ENCODE measurements at places on chromosomes 13 and 19.

- DNase-seq, result no peak
These were observed 26.0 kb upstream of the GARRE1 start for GRCh38 chr19:34228347-34228746.

DNA sequence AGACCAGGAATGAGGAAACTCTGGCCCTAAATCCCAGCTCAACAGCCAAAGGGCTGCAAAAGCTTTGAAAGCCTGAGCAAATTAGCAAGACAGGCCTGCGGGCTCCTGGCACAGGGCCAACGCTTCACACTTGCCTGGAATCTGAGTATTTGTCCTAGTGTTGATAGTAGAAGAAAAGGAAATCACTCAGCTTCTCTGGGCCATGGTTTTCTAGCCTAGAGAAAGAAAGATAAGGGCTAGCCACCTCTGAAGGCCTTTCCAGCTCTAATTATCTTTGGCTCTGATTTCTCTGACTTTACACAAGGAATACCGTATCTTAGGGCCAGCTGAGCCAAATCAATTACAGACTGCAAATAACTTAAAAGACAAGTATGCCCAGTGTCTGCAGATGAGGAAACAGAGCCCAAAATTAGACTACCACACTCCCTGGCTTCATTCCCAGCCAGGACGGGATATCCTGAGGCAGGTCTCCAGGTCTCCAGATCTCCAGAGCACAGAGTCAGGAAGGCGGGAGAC is 69.6 kb downstream of the STK24 start:
- DNase-seq, result peak; percentile 47

- DNase-seq, result no peak
These were observed 78.6 kb upstream of the TEX29 start for GRCh38 chr13:111241862-111242261.

- DNase-seq, result no peak
These were observed 201.2 kb downstream of the GGACT start for GRCh38 chr13:100387416-100387815.

GRCh38 chr13:78326633-78327032 is 276.7 kb downstream of the POU4F1 start:
- DNase-seq, result no peak

DNA sequence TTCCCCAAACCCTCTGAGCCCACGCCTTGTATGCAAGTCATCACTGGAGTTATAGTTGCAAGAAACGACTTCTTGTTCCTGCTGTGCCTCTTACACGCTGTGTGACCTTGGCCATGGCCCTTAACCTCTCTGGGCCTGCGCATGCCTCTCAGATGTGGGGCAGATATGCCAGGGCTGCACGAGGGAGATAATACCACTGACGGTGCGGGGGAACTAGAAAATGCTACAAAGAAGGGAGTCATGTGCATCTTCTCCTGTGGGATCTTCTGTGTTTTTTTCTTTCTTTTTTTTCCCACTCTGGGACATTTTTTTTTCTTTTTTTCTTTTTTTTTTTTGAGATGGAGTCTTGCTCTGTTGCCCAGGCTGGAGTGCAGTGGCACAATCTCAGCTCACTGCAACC is 4.3 kb upstream of the SAMD1 start:
- no peak for DNase-seq

DNA sequence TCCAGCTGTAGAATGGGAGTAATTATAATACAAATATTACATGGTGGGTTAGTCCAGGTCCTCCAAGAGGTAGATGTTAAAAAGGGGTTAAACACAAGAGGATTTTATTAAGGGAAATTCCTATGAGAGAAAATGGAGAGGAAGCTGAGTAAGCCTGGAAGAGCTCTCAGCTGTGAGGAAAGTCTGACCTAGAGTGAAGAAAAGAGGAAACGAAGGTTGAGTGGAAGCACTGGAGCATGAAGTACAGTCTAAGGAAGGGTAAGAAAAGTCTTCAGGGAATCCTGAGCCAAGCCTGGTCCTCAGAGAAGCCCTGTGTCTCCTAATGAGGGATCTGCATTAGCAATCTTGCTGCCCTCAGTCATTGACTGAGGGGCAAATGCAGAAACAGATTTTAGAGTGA is 506.2 kb downstream of the GPC5 start:
- peak; percentile 2 for DNase-seq

GRCh38 chr19:30107251-30107650 is 165.2 kb downstream of the URI1 start:
- no peak for DNase-seq

- no peak for DNase-seq
These were observed 16.0 kb downstream of the SSC5D start for GRCh38 chr19:55504252-55504603.

DNA sequence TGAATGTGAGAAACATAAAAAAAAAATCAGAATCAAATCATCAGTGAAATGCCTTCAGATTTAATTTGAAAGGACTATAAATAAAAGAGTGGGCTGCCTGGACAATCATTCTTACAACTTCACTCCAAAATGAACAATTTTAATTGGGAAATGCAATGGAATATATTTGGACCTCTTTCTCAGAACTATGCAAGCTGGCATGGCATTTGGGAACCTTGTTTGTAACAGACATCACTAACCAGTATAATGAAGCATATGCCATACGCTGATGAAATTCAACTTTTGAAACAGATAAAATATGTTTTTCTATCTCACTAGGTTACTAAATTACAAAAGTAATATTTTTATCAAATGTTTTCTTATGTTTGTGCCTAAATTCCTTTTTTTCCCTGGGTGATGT is 64.2 kb upstream of the FAM216B start:
- no peak for DNase-seq

GRCh38 chr13:41673640-41674039 is 216.3 kb downstream of the RGCC start:
- DNase-seq, result no peak

DNA sequence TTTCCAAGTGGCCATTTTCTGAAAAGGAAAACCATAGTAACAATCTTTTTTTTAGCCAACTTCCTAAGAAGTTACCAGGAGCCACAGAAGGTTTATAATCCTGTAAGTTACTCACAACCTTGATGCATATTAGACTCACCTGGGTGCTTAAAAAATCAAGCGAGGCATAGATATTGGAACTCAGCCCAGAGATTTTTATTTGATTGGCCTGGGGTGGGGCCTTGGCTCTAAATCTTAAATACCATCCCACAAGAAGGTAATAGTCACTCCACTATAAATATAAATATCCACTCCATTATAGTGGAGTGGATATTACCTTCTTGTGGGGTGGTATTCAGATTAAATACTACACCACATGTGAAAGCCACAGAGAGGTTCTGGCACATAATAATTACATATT is 429.6 kb downstream of the RFC3 start:
- no peak for DNase-seq

DNA sequence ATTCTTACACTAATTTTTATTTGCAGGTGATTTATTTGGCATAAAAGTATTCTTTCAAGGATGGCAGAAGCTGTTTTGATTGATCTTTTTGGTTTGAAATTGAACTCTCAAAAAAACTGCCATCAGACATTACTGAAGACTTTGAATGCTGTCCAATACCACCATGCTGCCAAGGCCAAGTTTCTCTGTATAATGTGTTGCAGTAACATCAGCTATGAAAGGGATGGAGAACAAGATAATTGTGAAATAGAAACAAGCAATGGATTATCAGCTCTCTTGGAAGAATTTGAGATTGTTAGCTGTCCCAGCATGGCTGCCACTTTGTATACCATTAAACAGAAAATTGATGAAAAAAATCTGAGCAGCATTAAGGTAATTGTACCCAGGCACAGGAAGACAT is 1.2 kb downstream of the LACC1 start:
- no peak for DNase-seq

DNA sequence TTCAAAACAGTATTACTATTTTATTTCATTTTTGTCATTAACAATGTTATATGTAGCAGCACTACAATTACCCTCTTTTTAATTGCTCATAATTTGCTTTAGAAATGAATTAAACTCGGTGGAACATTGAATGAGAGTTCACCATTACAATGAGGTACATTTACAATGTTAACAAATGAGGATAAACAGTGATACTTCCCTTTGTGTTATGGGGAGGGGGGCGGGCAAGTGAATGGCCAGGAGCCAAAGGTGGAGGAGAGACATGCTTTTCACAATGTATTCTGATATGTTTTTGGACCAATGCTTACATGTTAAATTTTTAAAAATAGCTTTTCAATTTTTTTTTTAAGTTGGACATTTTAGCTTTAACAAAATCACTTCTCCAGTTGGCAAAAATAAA is 34.2 kb downstream of the NALCN start:
- no peak for DNase-seq

DNA sequence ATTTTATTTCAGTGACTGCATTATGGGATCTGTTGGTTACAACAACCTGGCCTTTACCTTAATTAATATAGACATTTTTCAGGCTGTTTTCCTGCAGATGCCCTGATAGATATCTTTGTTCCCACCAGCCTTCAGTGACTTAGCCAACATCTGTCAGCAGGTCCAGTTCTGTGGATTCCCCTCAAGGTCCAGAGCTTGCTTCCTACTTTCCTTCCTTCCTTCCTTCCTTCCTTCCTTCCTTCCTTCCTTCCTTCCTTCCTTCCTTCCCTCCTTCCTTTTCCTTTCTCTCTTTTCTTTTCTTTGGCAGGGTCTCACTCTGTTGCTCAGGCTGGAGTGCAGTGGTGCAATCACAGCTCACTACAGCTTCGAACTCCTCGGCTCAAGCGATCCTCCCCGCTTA is 14.4 kb upstream of the CYP2B6 start:
- DNase-seq, result no peak

DNA sequence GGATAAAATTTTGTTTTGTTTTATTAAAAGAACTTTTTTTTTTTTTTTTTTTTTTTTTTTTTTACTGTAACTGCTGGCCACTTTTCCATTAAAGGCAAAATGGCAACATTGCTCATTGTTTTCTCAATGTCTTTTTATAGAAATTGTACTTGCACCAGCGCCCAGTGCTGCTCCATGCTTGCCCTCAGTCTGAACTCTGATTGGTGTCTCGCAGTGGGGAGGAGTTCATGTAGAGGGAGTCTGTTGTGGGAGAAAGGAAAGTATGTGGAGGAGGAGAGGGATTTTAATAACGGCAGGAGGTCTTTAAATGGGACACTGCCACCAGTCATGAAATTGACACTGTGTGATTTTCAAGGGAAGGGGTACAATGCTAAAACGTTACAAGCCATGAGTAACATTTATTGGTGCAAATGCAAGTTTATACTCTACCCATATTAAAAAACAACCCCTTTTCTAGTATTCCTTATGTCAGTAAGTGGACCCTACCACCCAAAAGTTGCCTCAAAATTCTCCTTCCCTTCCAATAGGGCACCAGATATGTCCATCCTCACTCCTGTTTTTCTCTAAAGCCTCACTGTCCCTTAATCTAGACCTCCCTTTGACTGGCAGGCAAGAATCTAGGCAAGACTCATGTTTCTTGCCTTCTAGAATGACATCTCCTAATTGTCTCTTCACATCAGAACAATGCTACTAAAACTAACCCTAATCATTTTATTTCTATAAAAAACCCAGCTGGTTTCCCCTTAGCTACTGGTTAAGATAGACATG is 3.2 kb downstream of the RASL11A start:
- DNase-seq, result peak; percentile 10

- DNase-seq, result peak; percentile 5
These were observed 1134.3 kb downstream of the SLITRK1 start for GRCh38 chr13:82747958-82748357.
